H4 (cell line): ENCODE measurements at places on chromosomes 2 and 18.

DNA sequence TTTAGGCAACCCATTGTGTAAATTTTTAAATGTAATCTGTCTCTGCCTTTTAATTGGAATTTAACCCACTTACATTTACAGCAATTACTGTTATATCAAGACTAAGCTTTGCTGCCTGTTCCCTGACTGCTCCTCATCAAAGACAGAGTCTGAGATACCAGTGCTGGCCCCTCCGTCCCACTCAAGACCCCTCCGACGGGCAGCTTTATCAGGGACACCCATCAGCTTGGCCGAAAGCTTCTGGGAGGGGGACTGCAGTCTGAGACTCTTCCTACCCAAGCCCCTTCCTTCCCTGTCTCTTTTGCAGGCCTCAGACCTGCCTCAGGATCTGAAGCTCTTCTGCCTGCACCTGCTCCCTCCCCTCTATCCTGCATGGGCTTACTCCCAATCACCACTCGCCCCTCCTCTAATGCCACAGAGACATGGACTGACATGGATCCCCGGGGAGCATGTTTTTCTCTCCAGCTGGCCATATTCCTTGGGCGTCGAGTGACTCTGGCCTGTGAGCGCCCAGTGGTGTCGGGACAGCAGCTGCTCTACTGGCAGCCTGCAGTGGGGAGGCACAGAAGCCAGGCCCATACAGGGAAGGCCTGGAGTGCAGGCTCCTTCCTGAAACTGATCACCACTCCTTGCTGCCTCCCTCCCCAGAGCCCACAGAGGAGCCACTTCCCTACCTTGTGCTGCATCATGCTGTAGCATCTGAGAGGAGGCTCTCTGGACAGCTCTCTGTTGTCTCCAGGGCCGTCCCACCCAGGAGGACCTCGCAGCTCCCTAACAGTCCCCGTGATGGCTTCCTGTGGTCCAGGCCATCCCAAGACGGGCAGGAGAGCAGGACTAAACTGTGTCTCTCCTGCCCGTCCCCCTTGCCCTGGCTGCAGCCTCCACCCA is 3.7 kb upstream of the KIF1A start:
- no peak for DNase-seq

DNA sequence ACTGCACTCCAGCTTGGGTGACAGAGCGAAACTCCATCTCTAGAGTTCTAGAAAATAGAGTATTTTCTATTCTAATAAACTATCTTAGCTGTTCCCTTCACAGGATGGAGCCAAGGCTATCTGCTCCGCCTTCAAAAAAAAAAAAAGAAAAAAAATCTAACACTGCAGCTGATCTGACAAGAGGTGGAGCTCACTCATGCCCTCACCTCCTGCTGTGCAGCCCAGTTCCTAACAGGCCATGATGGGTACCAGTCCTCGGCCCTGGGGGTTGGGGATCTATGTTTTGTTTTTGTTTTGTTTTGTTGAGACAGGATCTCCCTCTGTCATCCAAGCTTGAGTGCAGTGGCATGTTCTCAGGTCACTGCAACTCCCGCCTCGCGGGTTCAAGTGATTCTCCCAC is 3.0 kb downstream of the WDSUB1 start:
- DNase-seq, result no peak

- no peak for DNase-seq
Observed at GRCh38 chr2:201237486-201238123, 22.7 kb upstream of the CASP8 start.

DNA sequence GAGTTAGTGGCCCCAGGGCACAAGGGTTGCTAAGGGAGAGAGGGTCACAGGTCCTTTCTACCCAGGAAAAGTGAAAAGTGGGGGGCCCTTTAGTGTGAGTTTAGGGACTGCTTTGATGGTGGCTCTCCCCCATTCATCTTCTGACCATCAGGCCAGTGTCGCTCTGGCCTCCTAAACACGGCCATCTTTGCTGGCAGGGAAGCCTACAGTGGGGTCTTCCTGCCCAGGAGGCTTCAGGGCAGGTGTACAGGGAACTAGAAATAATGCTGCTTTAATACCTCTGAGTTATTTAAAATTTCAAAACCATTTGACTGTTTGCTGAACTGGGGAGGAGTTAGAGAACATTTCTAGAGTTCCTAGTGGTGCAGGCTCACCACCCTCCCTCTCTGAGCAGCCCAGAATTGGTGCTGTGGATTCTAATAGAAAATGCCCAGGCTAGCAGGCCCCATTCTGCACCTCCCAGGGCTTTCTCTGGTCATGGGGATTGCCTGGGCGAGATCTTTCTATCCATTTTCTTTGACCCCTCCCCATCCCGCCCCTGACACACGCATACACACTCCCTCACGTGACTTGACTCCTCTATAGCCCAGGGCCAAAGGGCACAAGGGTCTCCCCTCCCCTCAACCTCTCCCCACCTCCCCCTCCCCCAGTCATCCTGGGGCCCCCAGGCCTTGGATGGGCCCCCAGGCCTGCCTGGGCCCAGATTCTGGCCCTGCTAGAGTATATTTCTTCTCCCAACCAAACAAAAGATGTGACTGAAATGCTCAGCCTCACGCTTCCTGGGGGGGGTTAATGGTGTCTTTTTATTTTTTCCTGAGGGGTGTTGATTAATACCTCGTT is 3.1 kb downstream of the PKDCC start:
- no peak for DNase-seq

GRCh38 chr2:209570194-209570593 is 146.3 kb downstream of the MAP2 start:
- DNase-seq, result no peak

- DNase-seq, result no peak
Observed at GRCh38 chr2:47486841-47487497, 84.0 kb downstream of the MSH2 start.
